ENCODE measurements at places on chromosomes 2 and 18.

DNA sequence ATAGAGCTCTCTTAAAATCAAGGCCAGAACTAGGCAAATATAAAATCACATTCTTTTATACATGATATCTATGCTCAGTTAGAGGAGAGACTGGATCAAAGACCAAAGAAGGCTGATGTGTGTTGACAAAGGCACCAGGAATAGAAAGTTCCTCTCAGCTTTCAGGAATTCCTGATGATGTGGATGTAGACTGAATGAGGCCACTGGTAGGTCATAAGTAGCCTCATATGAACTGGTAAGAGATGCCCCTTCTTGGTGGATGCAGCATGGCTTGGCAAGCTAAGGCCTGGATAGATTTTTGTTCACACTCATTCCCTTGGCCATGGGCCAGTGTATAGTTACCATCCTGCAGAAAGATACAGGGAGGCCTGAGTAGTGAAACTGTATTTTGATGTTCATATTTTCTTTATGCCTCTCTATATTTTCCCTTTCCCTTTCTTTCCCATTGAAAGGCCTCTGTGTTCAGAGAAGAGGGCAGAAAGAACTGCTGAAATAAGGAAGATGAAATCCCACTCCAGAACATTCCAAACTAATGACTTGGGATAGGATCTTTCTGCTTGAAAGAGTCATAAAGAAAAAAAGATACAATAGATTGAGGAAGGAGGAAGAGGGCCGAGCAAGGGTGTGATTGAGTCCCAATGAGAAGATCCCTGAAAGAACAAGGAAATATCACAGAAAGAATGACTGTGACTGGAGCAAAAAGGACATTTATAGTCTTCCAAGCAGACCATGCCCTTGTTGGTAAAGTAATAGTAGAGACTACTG lies 2182.7 kb upstream of the PIK3C3 start:
- no peak for DNase-seq

GRCh38 chr2:98487806-98488189 lies 43.1 kb downstream of the INPP4A start:
- DNase-seq: no peak

DNA sequence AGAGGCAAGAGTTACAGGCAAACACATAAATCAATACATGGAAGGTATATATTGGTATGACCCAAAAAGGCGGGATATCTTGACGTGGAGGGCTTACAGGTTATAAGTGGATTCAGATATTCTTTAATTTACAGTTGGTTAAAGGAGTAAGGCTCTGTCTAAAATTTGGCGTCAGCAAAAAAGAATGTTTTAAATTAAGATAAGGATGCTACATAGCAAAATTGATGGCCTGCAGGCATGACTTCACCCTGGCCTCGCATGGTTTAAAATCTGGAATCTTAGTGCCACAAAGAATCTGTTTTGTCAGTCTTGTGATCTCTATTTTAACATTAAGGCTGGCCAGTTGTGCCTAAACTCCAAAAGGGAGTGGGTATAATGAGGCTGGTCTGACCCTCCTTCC lies 58.4 kb upstream of the REL start:
- DNase-seq: no peak

DNA sequence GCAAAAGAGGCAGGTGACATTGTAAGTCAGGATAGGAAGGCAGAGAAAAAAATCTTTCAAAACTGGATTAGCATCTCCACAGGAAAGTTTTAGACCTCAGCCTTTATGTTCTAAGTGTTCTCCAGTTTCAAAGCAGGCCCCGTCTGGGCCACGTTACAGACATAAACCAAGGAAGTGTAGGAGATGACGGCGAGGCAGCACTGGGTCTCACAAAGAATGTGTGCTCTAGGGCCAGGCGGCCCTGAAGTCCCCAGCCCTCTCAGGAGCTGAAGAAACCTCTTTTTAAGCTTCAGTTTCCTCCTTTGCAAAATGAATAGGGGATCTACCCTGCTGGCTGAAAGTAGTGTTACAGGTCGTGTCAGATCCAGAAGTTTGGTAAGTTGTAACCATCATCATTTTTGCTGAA lies 81.7 kb downstream of the SPRED2 start:
- no peak for DNase-seq

DNA sequence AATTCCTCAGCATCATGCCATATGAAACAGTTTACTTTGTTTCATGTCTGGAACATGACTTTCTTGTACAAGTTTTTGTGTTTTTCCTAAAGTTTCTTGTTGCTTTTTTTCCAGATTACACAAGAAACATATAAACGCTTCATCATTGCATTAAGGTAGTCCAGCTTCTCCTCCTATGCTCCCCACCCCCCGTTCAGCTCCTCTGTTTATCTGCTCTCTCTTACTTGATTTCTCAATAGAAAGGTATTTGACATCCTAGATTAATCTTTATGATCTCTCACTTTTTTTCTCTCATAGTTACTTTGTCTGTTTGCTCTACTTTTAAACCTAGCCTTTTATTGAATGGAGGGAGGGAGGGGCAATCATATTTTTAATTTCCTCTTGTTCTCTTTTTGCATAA lies 25.4 kb downstream of the SLC40A1 start:
- no peak for DNase-seq

GRCh38 chr2:157233506-157233905 lies 24.0 kb upstream of the GALNT5 start:
- DNase-seq: no peak

DNA sequence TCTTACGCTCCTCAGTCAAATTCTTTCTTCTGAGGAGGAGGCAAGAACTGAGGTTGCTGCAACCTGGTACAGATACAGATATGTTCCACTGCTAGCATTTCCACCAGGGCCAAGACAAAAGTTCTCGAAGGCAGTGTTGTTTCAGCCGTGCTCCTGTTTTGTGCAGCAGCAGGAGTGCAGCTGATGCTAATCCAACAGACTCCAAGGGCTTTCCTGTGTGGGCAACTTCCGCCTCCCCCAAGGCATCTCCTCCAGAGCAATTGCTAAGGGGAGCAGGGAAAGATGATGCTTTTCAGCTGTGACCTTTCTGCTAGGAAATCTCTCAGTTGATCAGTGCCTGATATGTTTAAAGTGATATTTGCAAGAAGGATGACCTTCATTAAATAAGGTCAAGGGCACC lies 52.6 kb upstream of the DAPL1 start:
- no peak for DNase-seq

GRCh38 chr2:232534940-232535651 lies 4.4 kb upstream of the CHRNG start:
- no peak for DNase-seq

DNA sequence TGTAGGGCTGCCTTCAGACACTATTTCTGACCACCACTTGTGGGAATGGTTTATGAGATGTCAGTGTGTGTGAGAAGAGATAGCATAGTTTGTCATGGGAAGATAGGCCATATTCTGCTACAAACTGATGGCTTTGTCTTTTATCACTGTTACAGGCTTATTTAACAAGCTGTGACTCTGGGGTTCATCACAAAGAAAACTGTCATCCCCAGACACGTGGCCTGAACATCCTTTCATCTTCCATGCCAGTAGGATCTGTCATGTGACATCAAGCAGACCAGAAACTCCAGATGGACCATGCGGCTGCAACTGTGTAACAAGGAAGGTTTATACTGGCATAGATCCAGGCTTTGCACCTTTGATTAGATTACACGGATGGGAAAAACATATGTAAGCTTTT lies 128.6 kb upstream of the KCNH7 start:
- no peak for DNase-seq

DNA sequence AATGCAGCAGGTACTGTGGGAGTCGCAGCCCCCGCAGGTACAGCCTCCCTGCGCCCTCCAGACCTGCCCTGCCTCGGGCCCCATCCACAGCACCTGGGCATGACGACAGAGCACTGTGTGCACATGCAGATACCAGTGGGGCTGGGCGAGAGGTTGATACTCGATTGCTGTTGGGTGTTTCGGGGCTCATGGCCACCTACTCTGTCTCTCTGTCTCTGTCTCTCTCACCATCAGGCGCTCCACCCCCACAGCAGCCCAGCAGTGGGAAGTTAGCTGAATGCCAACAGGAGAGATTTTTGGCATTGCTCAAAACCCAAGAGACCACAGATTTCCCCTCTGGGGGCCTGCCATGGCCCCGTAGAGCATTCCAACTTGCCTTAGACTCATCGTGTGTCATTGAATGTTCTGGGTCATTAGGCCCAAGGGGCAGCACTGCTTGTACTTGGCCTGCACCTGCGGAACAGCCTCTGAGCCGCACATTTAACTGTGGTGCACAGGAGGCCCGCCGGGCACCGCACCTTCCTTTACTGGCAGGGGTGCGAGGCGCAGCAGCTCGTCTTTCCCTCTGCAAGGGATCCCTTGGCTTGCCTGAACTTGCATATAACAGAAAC lies 18.8 kb downstream of the KCNIP3 start:
- no peak for DNase-seq

- DNase-seq: no peak
Observed at GRCh38 chr2:100953406-100954043, 48.6 kb upstream of the RPL31 start.

DNA sequence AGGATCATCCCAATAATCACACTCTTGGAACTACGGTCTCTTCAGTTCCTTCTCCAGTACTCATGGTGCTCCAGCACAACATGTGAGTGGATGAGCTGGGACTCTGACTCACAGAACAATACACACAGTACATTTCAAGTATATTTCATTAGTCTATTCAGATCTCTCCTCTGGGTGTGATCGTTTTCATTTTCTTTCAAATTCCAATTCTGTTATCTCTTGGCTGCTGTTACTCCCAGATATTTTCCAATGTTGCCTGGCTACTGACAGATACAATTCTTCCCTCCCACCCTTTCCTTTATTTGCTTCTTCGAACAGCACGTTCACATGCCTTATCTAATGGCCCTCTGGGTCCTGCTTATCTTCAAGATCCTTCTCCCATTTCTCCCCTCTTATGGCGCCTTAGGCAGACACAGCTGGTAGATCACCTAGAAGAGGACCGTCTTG lies 216.0 kb downstream of the ACKR3 start:
- DNase-seq: no peak
